ENCODE measurements at places on chromosomes 5 and 9.

DNA sequence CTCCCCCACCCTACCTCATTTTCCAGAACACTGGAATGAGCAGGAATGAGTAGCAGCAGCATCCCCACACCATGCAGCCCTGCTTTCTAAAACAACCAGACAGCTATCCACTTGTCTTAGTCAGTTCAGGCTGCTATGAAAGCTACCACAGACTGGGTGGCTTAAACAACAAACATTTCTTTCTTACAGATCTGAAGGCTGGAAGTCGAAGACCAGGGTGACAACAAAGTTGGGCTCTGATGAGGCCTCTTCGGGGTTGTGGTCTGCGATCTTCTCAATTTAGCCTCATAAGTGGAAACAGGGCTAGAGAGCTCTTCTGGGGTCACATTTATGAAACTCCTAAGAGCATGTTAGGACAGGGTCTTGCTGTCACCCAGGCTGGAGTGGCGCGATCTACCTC is 38.9 kb downstream of the LPAR1 start:
- DNase-seq = no peak

- DNase-seq = no peak
These were observed 3.3 kb upstream of the UBE2D2 start for GRCh38 chr5:139557811-139558210.

DNA sequence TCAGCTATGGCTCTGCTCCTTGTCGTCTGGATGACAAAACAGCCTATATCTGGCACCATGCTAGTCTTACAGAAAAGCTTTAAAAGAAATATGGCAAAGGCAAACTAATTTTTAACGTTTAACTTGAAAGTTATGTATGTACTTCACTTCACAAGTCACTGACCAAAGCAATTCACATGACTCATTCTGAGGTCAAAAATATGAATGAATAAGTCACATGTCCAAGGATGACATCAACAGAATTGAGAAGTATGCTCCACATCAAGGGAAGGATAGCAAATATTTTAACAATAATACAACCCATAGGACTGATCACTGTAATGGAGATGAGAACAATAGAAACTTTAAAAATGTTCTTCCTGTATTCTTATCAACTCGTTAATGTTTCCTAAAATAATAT is 1072.6 kb upstream of the NUDT12 start:
- DNase-seq = peak; percentile 59

DNA sequence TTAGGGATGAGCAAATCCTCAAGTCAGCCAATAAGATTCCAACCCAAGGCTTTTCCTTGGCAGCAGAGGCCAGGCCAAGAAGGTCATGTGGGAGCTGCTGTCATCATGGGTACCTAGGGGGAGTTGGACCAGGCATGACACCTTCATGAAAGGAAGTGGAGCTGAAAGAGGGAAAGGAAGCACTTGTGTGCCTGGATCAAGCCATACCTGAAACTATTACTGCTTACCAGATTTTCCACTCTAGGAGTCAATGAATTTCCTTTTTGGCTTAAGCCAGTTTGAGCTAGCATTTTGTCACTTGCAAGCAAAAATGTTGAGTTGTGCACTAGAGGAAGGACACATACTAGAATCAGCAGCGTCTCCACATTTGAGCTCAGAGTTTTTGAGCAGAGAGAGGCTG is 14.5 kb upstream of the WNK2 start:
- no peak for DNase-seq

GRCh38 chr9:134617246-134617645 is 24.4 kb upstream of the COL5A1 start:
- no peak for DNase-seq

DNA sequence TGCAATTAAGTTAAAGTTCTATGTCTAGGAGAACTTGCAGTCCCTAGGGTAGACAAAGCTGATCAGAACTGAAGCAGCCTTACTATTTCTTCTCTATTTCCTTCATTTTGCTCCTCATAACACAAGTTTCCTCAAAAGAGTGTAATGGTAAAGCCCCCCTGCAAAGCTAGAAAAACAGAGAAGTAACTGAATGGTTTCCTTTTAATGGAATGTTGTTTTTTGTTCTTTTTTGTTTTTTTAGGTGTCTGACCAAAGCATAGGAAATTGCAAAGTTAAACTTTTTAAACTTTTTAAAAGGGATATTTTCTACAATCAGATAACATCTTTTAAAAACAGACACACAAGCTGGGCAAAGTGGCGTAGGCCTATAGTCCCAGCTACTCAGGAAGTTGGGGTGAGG is 145.7 kb downstream of the TLE1 start:
- DNase-seq = peak; percentile 54

- peak; percentile 45 for DNase-seq
These were observed 123.3 kb upstream of the TBC1D2 start for GRCh38 chr9:98378794-98379193.

DNA sequence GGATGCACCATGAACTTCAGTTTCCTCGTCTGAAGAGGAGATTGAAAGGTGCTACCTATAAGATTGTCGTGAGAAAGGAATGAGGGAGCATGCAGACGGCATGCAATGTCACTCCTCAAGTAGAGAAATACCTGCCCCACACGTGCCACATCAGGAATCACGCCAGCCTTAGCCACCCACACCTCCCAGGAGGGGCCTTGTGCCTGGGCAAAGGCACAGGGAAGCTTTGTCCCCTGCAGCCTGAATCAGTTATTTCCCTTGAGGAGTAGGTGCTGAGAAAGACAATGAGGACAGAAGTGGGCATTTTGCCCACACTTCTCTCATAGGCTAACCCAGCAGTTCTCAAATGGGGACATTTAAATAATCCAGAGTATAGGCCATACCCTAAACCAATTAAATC is 31.0 kb downstream of the FSTL4 start:
- DNase-seq = no peak

DNA sequence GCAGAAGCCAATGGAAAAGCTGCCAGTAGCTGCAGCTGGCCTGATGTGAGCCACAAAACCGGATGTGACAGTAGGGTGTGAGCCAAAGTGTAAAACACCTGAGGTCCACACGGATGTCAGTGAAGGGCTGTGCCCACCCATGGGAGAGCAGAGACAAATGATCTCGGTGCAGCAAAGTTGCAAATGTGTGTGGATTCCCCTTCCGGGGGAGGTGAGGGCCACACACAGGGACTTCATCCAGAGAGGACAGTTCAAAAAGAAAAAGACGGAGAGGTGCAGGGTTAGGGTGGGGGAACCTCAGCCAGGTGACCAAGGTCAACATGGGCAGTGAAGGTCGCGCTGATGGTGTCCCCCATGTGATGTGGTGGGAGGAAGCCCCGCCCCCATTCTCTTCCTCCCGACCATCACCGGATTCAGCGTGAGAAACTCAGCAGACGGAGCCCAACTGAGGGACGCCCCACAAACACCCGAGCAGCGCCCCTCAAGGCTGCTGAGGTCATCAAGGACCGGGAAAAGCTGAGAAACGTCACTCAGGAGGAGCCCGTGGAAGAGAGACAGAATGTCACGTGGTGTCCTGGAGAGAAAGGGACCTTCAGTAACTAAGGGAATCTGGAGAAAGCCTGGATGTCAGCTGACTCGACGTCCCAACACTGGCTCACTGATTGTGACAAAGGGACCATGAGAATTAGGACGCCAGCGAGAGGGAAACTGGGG is 11.4 kb upstream of the PTGDS start:
- no peak for DNase-seq

GRCh38 chr9:127754099-127755060 is 19.3 kb upstream of the TOR2A start:
- no peak for DNase-seq
